NCI-H1048 (cell line): ENCODE measurements at places on chromosomes 6 and 20.

GRCh38 chr6:147078602-147079001 is 125.6 kb upstream of the STXBP5 start:
- no peak for DNase-seq

GRCh38 chr6:3363296-3364025 is 93.4 kb downstream of the SLC22A23 start:
- DNase-seq, result no peak

GRCh38 chr6:69129046-69129445 is 494.0 kb downstream of the ADGRB3 start:
- no peak for DNase-seq

DNA sequence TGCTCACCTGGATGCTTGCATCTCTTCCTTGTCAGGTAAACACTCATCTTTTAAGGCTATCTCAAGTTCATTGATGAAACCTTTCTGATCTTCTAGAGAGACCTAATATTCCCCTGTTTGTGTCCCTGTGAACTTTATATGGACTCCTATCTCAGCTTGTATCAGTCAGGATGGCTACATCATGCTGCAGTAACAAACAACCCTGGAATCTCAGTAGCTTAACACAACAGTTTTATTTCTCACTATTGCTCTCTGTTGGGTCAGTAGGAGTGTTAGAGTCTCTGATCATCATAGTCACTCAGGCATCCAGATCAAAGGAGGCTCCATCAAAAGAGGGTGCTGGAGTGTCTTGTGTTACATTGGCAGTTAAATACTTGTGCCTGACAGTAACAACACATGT is 12.2 kb upstream of the C2 start:
- DNase-seq, result no peak

DNA sequence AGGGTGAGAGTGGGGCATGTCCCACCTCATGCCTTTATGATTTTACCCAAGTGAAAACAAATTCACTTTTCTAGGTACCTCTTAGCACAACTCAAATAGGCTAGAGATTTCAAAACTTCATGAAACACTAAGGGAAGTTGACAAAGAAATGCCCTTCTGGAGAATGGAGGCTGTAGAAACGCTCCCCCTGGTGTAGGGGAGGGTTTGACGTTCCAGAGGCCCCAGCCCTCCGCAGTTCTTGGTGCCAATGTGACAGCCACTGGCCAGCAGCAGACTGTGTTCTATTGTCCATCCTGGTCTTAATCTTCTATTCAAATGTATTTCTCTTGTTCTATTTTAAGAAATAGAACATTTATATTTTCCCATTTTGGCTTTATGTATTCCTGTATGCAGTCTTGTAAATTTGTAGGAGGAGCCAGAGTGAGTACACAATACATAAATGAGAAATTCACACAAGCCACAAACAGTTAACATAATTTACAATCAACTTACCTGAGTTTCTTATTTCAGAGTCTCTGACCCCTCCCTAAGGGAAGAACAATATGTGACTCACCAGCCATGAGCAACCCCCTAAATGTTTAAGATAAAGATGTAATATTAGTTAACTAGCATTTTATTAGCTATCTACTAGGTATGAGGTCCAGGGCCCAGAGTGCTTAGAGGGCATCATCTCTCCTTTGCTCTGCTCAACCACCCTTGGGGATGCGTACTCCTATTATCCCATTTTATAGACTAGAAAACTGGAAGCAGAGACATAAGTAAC is 8.8 kb upstream of the MUC21 start:
- DNase-seq, result no peak

GRCh38 chr20:931401-931800 is 15.3 kb upstream of the ANGPT4 start:
- no peak for DNase-seq

GRCh38 chr20:15297059-15297875 is 959.9 kb upstream of the FLRT3 start:
- no peak for DNase-seq

GRCh38 chr6:4858194-4859015 is 82.2 kb downstream of the CDYL start:
- DNase-seq, result no peak

DNA sequence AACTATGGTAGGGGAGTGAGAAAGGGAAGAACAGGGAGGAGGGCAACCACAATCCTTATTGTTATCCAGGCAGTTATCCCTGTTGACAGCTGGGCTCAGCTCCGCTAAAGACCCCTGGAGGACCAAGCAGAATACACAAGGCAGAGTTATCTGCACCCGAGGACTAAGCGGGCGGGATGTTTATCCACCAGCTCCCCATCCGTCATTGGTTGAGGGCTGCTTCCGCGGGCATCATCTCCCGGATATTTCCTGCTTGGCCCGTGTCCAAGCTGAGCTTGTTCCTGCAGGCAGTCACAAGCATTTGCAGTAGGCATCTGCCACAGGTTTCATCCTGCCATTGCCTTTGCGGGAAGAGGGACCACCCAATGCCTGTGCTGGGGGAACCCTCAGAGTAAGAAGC is 102.1 kb downstream of the DLGAP4 start:
- no peak for DNase-seq
